ENCODE measurements at places on chromosomes 7 and 10.

DNA sequence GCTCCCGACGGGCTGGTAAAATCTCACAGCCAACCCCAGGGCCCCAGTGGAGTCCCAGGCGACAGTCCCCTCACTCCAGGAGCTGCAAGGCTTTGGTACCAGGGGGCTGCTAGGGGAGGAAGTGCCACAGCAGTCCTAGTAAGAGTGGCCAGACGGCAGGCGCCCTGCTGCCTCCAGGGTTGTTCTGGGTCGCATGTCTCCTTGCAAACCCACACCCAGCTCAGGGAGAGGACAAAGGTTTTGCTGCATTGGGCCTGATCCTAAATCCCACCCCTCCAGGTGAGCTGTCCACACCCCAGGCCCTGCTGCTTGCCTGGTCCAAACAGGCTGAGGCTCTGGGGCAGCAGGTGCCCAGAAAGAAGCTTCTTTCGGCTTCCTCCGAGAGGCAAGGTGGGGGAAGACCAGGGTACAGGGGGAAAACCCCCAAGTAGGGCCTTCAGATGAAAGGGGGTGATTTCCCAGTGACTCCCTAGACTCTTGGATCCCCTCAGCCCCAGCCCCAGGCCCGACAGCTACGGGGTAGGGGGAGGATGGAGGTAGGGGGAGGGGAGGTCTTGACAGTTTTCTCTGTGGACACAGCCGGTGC, 4.2 kb upstream of the KCP start:
- no peak for DNase-seq

DNA sequence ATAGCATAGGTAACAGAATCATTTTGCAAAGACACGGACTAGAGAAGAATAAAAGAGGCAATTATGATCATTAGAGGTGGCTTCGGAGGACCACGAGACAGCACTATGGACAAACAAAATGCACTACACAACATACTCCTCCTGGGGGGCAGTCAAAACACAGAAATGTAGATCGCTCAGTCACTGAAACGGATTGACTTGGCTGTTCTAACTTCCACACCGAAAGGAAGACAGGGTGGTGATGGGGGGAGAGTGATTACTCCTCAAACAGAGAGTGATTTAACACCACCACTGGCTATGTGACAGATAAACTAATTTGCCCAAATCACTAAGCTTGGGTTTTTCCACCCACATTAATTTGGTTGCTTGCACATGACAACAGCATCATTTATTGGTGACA, 14.1 kb upstream of the PPA1 start:
- no peak for DNase-seq

DNA sequence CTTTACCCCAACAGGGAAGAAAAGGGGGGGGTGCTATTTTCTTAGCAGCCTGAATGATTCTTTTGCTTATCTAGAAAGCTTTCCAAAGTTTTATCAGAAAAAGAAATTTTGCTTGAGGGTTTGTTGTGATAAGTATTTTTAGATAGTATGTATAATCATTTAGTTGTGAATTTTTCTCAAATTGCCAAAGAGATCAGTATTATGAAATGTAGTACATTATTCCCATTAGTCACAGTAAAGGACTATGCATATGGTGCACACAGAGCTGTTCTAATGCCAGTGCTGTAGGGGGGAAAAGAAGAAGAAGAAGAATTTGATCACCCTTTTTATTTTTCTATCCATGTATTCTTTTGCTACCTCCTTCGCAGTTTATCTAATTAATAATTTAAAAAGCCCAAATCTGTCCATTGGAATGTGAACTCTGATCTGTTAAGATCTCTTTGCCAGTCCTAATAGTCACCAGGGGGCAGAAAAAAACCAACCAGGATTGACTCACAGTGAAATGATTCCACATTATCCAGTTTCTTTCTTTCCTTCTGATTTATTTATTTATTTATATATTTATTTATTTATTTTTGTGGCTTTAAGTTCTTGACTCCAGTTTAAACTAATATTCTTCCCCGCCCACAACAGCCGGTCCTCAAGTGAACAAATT, 4.7 kb downstream of the RBM20 start:
- no peak for DNase-seq

DNA sequence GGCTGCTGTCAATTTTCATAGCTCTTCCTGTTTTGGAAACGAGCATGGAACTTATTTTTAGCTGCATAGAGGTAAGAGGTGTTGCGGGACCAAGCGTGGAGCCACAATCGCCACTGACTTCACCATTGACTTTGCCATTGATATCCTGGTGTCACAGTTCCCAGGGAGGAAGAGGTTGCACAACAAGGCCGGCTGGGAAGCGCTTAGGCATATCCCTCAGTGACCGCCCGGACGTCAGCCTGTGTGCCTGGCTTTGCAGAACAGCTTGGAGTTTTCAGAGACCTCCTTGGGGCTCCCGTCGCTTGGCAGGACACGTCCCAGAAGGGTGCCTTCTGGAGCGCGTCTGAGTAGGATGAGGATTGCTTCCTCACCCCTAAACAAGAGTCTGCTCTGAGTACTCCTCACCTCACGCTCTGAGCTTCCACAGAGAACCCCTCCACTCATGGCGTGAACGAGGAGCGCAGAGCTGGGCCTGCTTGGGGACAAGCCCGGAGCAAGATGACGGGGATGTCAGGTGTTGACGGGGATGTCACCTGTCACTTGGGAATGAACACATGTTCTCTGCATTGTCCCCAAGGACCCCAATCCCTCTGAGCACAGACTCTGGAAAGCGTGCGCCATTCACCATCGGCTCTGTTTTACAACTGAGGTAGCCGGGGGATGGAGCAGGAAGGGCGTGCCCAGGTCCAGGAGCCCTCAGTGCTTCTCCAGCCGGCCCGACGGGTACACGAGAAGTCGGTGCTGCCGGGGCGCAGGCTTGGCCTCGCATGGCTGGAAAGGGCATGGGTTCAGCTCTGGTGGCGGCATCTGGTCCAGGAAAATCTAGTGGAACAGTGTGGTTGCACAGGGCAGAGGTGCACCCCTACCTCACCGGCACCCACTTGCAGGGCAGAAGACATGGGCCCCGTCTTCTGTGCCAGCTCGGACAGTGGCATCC, 192.3 kb upstream of the SHH start:
- DNase-seq: no peak

GRCh38 chr7:118280319-118281012, 56.0 kb downstream of the ANKRD7 start:
- DNase-seq: no peak

DNA sequence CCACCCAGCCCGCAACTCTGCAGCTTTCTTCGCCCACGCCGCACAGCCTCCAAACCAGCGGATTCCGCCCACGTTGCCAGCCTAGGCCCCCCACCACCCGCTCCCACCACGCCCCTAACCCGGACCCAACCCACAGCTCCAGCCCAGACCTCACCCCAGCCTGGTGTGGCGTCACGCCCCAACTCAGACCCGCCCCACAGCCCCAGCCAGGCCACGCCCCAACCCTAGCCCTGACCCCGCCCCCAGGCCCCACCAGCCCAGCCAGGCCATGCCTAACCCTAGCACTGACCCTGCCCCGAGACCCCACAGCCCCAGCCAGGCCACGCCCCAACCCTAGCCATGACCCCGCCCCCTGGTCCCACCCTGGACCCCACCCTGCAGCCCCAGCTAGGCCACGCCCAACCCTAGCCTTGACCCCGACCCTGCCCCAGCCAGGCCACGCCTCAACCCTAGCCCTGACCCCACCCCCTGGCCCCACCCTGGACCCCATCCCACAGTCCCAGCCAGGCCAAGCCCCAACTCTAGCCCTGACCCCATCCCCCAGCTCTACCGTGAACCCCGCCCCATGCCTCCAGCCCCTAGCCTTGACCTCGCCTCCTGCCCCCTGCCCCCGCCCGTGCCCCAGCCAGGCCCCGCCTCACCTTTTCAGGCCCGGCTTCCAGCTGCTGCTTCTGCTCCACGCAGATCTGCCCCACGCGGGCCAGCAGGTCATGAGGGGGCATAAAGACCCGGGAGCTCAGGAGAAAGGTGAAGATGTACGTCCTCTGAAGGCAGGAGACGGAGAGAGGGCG, 64.0 kb downstream of the RASGEF1A start:
- DNase-seq: peak; percentile 59

DNA sequence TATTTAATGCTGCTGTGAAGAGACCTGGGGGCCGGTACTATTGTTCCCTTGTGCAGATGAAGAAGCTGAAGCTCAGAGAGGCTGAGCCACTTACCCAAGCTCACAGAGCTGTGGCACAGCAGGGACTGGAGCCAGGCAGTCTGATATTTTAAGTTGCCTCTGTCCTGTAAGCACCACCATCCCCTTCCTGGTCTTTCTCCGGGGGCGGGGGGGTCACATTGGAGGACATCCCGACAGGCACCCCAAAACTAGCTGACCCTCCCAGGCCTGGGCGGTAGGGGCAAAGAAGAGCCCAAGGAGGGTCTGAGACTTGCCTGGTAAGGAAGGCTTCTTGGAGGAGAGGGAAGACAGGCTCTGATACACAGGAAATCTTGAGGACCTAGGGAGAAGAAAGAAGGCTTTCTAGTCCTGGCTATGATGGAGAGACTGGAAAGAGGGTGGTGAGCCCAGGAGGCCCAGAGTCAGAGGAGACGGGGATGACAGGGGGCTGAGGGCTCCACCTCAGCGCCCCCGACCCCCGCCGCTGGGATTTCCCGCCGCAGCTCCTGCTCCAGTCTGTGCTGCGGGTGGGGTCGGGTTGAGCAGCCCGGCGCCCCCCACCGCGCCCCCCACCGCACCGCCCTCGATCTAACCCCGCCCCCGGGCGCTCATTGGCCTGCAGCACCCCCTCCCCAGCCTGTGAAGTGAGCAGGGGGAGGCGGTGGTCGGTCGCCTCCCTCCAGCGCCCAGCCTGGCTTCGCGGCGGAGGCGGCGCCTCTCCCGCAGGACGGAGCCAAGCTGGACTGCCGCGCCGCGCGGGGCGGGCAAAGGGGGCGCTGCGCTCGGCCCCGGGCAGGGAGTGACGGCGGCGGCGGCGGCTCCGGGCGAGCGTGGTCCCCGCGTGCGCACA, at the start of gene ADCYAP1R1:
ADCYAP1R1 (plus strand) TSS at position 711 of the 889 bp plus-strand sequence. CDS start 10,957 bp downstream, outside the sequence.
- no peak for DNase-seq

- no peak for DNase-seq
Observed at GRCh38 chr7:90710466-90710850, 114.3 kb downstream of the CDK14 start.

DNA sequence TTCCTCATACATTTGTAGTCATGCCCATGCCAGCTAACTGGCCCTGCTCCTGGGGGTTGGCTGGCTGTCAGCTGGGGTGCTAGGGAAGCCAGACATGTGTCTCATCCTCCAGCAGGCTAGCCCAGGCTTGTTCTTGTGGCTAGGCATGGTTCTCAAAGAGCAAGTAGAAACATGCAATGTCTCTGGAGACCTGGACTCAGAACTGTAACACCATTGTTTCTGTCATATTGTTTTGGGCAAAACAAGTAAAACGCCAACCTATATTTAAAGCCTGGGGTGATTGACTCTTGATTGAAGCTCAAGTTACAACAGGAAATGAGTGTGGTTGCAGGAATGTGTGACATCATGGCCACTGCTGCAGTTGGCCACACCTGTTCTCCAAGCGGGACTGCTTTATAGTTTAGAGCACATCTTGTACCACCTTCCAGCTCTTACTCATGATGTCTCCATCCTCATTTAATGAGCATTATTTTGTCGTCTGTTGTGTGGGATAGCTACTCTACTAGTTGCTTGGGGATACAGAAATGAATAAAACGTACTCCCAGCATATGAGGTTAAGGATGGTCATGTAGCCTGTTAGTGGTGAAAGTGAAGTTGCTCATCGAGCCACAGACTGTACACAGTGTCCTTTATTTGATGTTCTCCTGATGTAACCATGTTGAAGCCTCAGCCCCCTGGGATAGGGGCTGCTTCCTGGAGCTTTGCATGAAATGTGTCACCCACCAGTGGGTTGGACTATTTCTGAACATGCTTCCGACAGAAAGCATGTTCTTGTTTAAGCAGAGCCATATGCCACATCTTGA, 168.4 kb downstream of the SORCS3 start:
- no peak for DNase-seq

DNA sequence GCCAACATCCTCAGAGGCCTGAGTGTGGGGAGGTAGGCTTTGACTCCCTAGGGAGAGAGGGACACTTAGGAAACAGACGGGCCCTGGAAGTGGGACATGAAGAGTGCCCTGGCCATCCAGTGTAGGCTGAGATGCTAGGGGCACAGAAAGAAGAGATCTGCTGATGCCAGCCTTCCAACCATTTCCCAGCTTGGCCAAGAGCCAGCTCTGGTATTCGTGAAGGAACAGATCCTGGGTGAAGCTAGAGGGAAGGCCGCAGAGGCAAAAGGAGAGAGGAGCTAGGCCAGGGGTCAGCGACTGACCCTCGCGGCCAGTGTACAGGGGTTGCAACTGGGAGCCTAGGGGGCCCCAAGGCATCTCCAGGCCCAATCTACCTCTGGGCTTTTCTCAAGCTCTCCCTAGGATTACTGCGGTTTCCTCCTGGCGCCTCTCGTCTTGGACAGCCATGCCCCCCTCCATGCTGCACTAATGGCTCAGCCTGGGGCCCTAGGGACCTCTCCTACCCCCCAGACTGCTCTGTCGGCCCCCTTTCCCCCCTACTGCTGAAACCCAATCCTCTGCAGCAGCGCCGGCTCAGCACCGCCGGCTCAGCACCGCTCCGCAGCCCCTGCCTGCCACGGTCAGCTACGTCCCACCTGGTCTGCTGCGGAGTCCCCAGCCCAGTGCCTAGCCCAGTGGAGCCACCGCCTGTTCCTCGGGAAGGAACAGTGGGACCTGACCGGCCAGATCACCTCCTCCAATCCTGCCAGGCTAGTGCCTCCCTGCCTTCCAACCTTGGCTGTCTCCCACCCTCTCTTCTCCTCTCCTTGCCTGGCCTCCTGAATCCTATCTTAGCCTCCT, at the start of gene ASIC3:
ASIC3 (plus strand) TSS at position 556 of the 840 bp plus-strand sequence. CDS start 355 bp downstream, outside the sequence.
- DNase-seq: no peak

DNA sequence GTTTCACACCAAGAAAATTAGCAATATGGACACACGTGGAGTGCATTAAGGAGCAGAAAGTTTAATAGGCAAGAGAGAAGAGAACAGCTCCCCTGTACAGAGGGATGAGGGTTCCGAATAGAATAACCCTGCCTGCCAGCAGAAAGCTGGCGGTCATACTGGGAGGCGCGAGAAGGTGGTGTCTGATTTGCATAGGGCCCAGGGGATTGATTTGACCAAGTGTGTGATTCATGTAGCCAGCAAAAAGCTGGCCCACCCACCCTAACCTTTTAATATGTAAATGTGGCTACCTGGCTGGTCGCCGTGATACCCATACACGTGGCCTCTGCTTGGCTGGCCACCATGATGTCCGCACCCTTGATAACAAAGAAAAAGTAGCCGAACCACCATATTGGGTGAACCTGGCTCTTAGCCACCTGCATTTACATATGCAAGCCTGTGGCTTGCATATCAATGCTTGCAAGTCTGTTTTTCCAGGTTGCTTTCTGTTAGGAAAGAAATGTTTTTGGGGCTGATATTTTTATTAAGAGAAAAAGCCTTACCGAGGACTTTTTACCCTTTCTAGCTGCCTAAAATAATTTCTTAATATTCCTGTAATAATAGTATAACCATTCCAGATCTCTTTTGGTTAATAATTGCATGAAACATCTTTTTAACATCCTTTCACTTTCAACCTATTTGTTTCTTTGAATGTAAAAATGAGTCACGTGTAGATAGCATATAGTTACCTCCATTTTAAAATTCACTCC, 20.5 kb upstream of the VWDE start:
- DNase-seq: no peak

GRCh38 chr10:132385389-132385667, 11.7 kb upstream of the PWWP2B start:
- DNase-seq: no peak

- no peak for DNase-seq
Observed at GRCh38 chr10:126459878-126460481, 71.7 kb upstream of the ADAM12 start.

GRCh38 chr7:36906448-36906847, 182.2 kb upstream of the AOAH start:
- DNase-seq: no peak

All from erythroblast (primary cell).